ENCODE measurements at places on chromosomes 4 and X.

DNA sequence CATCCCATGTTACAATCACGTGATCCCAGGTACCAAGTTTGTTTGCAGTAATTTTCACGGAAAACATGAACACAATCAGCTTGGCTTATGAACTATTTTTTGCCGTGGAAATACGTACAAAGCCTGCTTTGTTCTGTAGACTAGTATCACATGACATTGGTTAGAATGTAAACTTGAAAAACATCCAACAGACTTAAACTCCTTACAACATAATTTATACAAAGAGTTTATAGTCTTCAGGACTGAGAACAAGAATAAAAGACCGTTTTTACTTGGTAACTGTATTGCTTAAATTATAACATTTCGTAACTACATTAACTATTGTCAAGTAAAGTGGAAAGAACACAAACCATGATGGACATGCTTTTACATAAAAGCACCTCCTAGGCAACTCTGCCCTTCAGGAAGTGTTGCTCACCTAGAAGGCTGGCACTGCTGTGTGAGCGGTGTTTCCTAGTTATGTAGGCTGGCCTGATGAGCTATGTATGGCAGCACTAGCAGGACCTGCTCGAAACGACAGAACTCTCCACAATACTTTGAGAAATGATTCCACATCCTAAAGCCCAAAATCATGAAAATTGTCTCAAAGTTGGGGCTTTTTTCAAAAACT, 41.8 kb upstream of the WDR1 start:
- DNase-seq = no peak

DNA sequence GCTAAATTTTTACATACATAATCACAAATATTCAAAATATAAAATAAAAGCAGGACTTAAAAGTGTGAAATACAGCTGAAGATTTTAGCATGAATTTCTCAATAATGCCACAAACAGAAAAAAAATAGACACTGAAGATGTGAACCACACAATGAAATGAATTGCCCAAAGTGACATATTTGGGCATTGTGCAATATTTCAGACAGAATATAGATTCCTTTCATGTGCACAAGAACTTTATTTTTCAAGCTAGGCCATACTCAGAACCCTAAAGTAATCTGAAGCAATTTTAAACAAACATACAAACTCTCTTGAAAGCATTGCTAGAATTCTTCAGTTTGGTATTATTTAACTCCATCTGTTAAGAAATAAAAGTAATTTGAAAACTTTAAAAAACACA, 764.1 kb downstream of the STIM2 start:
- no peak for DNase-seq

DNA sequence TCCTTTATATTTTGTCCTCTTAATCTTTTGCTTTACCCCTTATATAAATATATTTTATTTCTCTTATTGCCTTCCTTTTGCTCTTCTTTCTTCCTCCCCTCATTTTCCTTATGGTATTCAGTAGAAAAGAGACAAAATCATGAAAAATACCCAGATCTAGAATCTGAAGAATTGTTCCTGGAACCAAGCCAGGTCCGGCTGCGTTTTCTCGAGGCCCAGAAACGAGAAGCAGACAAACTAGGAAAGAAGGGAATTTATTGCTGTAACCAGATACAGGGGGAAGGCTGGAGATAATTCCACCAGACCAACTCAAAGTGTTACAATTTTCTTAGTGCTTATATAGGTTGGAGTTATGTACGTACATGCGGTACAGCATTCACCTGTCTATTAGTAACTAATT, 328.7 kb downstream of the GABRG1 start:
- DNase-seq = no peak

GRCh38 chr4:93983140-93983539, 154.6 kb downstream of the ATOH1 start:
- DNase-seq = no peak

DNA sequence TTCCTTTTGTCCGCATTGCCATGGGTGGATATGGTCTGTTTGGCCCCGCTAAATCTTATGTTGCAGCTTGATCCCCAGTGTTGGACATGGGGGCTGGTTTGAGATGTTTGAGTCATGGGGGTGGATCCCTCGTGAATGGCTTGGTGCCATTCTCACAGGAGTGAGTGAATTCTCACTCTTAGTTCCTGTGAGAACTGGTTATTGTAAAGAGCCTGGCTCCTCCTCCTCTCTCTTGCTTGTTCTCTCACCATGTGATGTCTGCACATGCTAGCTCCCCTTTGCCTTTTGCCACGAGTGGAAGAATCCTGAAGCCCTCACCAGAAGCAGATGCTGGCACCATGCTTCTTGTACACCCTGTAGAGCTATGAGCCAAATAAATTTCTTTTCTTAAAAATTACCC, 22.6 kb upstream of the STBD1 start:
- DNase-seq = no peak

Measured in liver (tissue), 10 donors.